ENCODE measurements at places on chromosomes 11 and 22.

DNA sequence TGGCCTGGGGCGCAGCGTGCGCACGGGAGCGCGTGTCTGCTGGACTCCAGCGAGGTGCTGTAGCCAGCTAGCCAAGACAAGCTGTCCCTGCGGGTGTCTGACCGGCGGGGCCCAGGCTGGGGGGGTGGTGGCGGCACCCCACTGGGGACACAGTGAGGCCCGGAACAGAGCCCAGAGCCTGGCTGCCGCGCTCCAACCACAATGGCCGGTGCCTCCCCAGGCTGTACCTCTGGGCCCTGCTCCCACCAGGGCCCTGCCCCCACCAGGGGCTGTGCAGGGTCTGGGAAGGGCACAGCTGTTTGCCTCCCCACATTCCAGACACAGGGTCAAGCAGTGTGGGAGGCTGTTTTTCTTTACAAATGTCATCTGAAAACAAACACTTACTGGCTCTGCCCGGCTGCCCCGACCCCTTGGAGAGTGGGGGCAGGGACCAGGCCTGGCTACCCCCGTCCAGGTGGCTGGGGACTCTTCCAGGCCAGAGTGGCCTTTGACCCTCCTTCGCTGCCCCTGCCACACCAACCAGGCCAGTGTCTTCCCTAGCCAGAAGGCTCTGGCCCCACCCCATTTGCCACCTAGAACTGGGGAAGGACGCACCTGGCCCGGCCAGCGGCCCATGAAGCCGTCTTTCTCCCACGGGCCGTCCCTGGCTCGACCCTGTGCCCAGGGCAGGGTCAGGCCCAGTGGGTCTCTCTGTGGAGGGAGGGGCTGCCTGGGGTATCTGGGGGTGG is 14.6 kb downstream of the H19 start:
- DNase-seq, result no peak

DNA sequence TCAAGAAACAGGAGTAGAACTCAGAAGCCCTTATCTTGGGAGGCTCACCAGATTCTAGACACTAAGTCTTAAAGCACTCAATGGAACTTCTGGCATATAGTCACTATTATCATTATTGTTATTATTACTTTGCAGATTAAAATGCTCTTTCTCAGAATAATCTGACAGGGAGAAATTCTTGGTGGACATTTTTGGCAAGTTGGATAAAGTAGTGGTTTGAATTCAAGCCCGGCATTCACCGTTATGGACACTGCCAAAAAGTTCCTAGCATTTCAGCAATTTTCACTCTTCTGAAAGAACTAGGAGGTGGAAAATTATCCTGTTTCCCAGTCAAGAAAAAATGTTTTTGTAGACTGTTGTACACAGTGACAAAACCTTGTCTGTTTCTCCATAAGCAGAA is 179.6 kb upstream of the ISX start:
- no peak for DNase-seq

GRCh38 chr11:79046366-79046765 is 394.5 kb downstream of the TENM4 start:
- no peak for DNase-seq

DNA sequence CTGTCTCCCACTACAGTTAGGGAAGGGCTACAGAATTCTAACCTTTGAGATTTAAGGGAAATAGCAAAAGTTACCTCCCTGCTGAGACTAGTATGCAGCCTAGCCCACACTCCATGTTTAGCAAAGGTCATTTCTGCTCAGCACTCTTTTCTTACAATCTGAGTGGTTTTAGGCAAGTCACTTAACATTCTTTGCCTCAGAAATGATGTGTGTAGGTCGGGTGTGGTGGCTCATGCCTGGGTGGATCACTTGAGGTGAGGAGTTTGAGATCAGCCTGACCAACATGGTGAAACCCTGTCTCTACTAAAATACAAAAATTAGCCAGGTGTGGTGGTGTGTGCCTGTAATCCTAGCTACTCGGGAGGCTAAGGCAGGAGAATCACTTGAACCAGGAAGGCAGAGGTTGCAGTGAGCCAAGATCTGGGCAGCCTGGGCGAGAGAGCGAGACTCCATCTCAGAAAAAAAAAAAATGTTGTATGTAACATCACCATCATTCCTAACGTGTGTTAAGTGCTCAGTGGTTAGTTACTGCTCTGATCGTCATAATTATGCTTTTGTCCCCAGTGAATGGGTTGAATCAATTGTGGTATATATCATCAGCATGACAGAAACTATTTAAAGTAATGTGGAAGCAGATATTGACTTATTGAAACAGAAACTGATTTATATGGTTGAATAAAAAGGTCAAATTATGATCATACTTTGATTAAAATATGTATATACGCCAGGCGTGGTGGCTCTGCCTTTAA is 55.0 kb downstream of the COPB1 start:
- no peak for DNase-seq

- peak; percentile 81 for DNase-seq
Observed at GRCh38 chr22:38467904-38468442, at the start of gene KDELR3. Gene KDELR3, plus strand, starts transcription at chr22:38468096. Its CDS starts 138 bp downstream, at chr22:38468234.

- no peak for DNase-seq
Observed at GRCh38 chr11:62752994-62753735, 795 bp downstream of the ZBTB3 start.

DNA sequence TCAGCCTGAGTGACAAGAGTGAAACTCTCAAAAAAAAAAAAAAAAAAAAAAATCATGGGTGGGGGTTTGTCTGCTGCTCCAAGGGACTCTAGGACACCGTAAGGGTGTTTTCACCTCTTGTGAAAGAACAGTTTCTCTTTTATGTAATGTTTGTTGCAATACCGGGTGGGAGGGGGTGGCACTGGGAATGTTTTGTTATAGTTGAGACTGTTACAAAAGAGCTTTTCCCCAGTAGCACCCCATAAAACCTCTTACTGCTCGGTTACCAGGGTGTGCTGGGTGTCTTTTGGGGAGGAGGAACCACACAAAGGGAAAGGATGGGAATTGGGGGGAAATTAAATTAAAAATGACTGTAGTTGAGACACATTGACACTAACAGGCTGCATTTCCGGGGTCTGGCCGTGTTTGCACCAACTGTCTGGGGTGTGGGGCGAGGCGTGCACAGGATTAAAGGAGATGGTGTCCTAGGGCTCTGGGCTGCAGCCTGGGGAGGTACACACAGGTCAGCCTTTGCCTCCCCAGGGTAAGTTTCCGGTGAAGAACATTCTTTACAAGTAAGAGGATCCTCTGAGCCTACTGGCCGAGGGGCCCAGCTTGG is 1.6 kb downstream of the NFAM1 start:
- DNase-seq, result no peak

GRCh38 chr22:26234296-26234695 is 65.0 kb downstream of the SEZ6L start:
- DNase-seq, result no peak

DNA sequence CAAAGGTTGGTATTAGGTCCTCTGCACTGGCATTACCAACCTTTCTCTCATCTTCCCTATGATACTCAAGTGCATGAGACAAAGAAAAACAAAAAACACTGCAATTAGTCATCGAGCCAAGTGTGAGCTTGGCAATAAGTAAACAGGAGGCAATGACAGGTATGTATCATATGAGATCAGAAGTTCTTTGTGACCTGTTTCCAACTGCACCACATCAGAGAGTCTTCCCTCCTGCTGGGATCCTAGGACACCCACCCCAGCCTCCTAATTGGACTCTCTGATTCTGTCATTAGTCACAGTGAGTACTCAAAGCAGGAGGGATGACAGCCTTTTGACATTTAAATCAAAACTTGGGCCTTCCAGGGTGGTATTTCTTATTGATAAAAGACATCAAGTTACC is 7.8 kb upstream of the JAML start:
- no peak for DNase-seq

- peak; percentile 75 for DNase-seq
Observed at GRCh38 chr11:112163875-112164685, at the start of gene IL18. Gene IL18, minus strand, starts transcription at chr11:112164094. Its CDS starts 9,041 bp downstream, at chr11:112155053.

DNA sequence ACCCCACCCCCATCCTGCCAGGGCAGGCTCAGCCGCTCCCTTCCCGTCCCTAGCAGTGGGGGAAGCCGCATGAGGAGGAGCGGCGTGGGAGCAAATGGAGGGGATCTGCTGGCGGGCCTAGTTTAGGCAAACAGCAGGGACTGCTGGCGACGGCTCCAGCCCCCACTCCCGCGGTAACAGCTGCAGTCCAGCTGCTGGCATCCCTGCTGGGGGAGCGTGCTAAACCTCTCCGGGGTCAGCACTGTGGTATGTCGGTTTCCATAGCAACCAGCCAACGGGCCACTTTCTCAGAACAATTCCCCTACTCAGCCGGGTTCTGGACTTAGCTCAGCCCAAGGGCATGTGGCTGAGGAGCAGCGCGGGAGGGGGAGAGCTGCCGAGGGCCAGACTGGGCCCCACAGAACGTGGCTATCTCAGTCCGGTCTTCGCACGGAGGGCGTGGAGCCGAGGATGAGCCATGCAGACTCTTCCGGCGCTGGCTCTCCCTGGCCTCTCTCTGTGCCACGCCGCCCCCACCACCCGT is 98.8 kb downstream of the PKNOX2 start:
- DNase-seq, result no peak

DNA sequence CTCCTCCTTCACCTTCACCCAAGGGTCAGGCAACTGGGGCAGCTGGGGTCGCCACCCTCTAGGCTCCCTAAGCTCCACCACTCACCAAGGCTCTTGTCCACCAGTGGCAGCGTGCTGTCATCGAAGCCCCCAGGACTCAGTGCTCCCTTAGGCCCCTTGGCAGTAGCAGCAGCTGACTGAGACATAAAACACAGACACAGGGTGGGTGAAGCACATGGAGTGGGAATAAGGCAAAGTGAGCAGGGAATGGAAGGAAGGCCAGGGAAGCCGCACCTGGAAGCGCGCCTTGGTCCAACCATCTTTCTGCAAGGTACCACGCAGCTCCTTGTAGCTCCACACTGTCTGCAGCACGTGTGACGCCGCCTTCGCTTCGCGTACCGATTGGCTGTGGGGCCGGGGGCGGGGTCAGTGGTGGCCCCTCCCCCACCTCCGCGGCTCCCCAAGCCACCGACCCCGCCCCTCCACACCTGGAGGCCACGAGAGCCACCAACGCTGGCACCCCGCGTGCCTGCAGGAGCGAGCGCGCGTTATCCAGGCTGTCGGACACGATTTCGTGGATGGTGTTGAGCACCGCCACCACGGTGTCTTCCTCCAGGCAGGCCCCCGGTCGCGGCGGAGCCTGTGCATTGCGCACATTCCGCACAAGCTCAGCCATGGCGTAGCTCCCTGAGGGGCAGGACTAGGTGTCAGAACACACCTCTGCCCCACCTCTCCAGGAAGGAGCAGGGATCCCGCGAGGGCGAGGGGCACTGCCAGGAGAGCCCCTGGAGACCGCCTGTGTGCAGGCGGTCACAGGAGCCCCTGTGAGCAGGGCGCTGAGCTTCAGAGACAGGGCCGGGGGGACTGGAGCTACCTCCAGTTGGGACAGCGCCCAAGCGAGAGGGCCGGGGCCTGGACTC is 31.3 kb upstream of the TXNRD2 start:
- DNase-seq, result no peak
